ENCODE measurements at places on chromosomes 1 and 21.

- DNase-seq = no peak
Measured at GRCh38 chr1:208917723-208918122, 665.8 kb upstream of the CAMK1G start.

- DNase-seq = no peak
Measured at GRCh38 chr1:194786027-194786426, 1599.6 kb upstream of the B3GALT2 start.

GRCh38 chr1:19432943-19433718, 52.2 kb downstream of the CAPZB start:
- DNase-seq = no peak

DNA sequence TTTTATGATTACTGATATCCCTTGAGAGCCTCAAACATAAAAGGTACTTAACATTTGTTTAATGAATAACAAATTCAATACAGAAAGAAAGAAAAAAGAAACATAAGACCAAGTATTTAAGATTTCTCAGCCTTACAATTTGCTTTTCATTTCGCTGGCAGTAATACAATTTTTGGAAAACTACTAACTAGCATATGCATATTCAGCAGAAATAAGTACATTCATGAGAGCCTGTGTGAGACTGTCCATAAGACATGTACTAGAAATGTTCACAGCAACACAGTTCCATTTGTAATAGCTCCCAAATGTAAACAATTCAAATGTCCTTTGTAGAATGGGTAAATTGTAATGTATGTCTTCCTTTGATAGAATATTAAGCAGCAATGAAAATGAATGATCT, 119.2 kb downstream of the PTPN14 start:
- DNase-seq = no peak

DNA sequence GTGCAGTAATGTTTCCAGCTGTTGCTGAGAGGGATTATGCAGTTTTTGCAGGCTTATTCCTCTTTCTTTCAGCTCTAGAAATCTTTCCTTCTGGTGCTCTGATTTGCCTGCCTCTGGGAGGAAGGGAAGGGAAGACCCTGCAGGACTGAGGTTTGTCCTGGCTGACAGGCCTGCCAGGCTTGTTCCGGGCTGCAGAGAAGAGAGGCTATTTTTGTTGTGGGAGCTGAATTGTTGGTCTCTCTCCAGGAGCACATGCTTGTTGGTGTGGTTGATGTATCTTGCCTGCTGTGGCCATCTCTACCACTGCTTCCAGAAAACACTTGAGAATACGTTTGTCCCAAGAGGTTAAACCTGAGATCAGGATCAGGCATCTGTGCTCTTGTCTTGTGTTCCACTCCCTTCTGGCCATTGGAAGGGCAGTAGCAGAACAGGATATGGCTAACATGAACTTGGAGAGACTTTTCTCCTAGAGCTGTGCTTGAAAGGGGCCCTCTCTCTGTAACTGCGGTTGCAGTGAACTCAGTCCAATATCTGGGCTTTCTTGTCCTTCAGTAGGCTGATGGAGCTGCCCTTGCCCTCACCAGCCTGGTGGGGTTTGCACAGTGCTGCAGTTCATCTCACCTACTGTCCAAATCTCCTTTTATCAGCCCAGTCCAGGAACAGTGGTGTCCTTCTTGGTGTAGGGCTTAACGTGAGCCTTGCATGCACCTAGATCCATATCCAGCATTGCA, 21.5 kb upstream of the SLC25A34 start:
- DNase-seq = no peak

GRCh38 chr1:11056504-11056903, 3.3 kb downstream of the SRM start:
- no peak for DNase-seq

DNA sequence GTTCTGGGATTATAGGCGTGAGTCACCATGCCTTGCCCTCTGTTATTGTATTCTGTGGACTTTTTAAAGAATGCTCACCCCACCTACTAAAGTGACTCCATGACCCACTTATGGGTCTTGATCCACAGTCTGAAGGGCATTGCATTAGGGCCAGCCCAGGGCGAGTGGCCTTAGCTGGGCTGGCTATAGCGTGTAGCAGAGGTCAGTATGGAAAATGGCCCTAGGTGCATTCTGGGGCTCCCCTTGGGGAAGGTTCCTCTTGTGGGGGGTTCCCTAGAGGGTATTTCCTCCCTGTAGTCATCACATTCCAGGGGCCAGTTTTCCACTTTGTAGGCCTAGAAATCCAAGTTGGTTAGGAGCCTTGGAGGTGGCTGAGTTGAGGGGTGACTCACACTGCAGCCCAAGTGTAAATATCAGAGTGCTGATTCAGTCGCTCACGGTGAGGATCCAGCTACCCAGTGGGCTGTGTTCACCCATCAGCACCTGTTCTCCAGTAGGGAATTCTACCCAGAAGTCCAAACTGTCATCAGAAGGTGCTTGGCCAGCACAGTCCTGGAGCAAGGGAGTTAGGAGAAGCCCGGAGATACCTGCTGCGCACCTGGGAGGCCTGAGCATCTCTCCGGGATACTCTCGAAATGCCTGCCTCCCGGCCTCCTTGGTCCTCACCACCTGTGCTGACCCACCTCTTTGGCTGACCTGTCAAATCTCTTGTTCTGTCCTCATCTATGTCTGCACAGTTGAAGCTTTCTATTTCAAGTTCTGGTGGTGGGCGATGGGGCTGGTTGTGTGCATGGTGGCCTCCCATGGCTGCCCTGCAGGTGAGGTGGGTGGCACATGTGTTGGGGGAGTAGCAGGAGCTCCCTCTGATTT, 52.2 kb downstream of the NENF start:
- no peak for DNase-seq

DNA sequence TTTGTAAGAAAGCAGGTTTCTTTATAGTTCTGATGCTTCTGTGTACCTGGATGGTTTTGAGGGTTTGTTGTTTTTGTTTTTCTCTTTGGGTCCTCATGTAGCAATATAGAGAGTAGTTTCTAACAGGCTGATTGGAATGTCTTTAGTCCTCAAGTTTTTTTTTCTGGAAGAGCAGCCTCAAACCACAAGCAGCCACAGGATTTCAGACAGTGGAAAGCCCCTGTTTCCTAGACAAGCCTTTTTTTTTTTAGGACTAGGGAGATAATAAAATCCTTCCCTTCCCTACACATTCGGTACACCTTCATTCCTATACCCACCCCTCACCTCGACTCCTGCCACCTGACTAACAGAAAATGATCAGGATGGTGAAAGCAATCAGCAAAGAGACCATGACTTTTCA, 47.6 kb downstream of the ACP6 start:
- no peak for DNase-seq

DNA sequence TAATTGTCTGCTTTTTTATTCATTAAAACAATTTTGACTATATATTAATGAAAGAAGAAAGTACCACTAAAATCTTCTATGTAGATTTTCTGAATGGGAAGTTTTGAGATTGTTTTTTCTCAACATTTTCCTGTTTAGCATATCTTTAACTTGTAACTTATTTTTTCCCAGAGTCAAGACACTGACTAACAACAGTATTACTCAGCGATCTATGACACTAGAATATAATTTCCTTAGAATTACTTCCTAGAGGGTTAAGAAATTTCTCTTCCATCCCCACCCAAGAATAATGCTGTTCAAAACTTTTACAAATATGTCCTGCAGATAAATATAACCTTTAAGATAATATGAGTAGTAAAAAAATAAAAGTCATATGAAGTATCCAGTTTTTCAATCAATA, 218.2 kb upstream of the NR5A2 start:
- DNase-seq = no peak

- DNase-seq = no peak
Measured at GRCh38 chr21:38260426-38260825, 3.6 kb downstream of the KCNJ15 start.

DNA sequence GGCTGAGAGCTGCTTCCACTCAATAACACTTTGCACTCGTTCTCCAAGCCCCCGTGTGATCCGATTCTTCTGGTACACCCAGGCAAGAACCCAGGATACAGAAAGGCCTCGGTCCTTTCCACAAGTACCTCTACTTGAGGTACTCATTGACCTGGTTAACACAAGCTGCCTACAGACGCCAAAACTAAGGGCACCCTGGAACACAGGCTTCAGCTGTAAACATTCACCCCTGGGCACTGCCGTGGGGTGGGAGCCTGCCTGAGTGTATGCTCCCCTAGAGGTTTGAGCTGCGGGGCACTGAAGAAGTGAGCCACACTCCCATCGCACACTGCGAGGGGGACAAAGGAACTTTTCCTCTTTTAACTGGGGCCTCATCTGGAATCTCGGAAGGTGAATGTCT, 30.5 kb downstream of the LRRC3 start:
- DNase-seq = no peak

GRCh38 chr1:223811634-223812101, 34.1 kb downstream of the TP53BP2 start:
- DNase-seq = no peak

GRCh38 chr1:30310966-30311742, 412.2 kb downstream of the MATN1 start:
- no peak for DNase-seq

DNA sequence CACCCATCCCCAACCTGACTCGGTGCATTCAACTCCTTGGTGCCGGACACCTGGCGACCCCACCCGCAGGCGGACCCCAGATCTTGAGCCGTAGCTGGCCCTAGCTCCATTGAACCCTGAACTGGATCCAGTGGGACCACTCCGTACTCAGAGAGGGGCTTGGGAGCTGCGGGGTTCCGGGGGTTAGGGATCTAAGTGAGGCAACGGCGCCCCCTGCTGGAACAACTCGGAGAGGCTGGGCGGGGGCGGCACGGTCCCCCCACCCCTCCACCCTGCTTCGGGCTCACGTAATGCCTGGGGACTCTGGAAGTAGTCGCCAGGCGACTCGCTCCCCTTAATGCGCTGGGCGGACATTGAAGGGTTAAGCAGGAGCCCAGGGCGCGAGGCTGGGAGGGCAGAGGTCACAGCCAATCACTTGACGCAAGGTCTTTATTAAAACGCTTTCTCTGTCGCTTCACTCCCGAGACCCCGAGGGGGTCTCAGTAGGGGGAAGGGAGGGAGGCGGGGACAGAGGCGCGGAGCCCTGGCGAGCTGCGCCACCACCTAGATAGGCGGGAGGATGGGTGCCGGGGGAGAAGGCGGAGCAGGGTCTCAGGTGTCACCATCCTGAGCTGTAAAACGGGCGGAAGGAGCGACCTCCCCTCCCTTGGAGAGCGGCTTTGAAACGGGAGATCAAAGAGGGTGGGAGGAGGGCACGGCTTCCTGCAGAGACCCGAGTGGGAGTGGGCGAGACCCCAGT, 704 bp upstream of the CRABP2 start:
- DNase-seq = peak; percentile 57

- DNase-seq = no peak
Measured at GRCh38 chr1:182198006-182198605, 136.6 kb upstream of the ZNF648 start.

DNA sequence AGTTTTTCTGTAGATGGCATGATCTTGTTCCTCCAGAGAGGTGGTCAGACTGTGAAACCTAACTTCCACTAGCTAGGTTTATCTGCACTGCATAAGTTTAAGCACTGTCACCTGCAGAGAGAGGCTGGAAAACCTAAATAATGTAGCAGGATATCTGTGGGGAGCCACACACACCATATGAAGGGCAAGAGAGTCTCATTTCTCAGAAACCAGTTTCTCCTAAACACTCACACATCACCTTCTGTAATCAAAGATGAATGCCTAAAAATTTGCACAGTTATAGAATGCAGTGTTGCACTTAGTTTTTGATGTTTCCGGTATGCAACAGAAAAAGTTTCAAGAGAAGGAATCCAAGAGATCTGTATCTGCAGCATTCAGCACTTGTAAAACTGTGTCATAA, 654.6 kb downstream of the ADGRL2 start:
- no peak for DNase-seq

GRCh38 chr1:222927031-222927430, 112.2 kb downstream of the DISP1 start:
- no peak for DNase-seq

Data from heart right ventricle (tissue), 16 donors.